ENCODE measurements at places on chromosomes 2 and 18.

GRCh38 chr2:241443486-241444223 is 64.7 kb downstream of the STK25 start:
- DNase-seq = peak; percentile 2

- no peak for DNase-seq
Measured at GRCh38 chr18:31490387-31490786, 7.6 kb upstream of the DSG2 start.

DNA sequence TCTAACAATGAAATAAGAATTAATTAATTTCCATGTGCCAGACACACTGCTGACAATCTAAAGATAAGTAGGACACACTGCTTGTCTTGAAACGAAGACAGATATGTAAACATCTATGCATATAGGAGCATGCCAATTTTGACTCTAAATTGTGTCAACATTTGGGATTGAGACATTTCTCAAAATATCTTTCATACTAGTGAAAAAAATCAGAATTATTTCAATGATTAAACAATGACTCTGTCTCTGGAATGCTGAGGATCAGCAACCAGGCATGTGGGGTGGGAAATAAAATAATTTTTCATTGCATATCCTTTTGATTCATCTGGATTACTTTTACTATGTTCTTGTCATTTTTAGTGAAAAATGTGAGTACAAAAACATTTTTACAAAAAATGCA is 262.6 kb upstream of the SYT4 start:
- no peak for DNase-seq

DNA sequence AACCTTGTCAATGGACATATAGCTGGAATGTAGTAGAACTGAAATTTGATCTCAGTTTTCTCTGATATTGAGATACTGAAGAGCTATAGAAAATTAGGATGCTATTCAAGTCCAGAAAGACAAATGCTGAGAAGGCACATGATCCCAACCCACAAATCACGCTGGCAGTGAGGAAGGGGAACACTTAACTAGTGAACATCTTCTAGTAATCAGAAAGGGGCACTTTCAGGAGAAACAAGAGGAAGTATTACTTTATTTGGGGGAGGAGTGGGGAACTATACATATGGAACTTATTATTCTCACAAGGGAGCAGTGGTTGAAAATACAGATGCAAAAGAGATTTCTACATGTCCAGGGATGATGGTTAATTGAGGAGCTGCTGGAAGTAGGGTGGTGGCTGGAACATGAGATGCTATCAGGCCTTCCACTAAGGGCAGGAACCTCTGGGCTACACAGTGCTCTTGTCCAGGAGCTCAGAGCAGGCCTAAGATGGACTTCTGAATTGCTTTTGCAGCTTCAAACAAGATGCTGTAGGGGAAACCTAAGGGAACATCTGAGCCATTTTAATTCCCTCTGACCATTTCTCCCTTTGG is 79.3 kb downstream of the TGFA start:
- no peak for DNase-seq

DNA sequence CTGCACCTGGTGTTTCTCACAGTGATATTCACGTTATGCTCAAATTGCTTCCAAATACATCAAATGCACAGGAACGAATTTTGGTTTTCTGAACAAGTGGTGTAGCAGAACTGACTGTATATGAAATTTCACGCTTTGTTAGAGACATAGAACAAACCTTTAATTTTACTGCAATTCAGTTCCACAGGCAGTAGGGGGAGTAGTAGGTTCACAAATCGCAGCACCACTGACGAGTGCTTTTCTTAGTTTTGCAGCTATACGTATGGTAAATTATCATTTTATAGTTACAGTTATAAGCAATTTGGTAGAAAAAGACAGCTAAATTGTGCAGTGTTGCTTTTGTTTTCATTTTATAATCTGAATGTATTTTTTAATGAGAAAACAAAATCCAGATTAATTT is 113.3 kb downstream of the KIAA1328 start:
- DNase-seq = no peak

GRCh38 chr2:75406131-75406581 is 154.6 kb downstream of the EVA1A start:
- DNase-seq = no peak

DNA sequence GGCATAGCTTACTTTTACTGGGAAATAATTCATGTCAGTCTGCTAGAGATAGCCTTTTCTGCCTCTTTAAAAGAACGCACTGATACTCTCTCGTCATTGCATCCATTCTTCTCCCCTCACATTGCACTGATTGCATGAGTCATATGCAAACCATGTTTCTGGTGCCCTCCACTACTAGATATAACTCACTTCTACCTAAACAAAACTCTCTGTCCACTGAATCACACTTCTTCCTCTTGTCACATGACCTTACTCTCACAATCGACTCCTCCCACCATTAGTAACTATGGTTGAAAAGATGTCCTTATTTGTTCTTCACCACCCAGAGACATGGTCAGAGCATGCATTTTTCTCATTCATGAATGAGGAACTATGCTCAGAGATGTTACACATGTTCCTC is 158.0 kb downstream of the CSRNP3 start:
- no peak for DNase-seq

- no peak for DNase-seq
Measured at GRCh38 chr18:31371989-31372388, 4.6 kb upstream of the DSG4 start.

GRCh38 chr2:164146441-164146840 is 410.6 kb upstream of the FIGN start:
- no peak for DNase-seq

DNA sequence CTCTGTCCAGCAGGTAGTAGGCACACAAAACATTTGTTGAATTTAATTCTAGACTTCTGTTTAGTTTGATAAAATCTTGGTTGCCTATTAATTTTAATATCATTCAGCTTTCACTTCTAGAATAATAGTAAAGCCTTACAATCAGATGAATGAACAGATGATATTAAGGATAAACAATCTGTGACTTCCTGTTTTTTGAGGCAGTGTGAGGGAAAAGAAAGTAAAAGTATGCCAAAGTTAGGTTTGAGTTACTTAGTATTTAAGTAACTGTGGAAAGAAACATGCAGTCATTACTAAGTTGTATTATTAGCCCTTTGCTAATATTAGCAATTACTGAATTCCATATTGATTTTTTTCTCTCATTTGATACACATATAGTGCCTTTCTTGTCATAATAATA is 31.5 kb downstream of the EPB41L5 start:
- DNase-seq = no peak

- DNase-seq = no peak
Measured at GRCh38 chr2:40725040-40725439, 273.1 kb upstream of the SLC8A1 start.

- DNase-seq = no peak
Measured at GRCh38 chr2:60551240-60552077, 2.0 kb downstream of the BCL11A start.

GRCh38 chr2:17752892-17753802 is 463 bp downstream of the SMC6 start:
- DNase-seq = no peak

DNA sequence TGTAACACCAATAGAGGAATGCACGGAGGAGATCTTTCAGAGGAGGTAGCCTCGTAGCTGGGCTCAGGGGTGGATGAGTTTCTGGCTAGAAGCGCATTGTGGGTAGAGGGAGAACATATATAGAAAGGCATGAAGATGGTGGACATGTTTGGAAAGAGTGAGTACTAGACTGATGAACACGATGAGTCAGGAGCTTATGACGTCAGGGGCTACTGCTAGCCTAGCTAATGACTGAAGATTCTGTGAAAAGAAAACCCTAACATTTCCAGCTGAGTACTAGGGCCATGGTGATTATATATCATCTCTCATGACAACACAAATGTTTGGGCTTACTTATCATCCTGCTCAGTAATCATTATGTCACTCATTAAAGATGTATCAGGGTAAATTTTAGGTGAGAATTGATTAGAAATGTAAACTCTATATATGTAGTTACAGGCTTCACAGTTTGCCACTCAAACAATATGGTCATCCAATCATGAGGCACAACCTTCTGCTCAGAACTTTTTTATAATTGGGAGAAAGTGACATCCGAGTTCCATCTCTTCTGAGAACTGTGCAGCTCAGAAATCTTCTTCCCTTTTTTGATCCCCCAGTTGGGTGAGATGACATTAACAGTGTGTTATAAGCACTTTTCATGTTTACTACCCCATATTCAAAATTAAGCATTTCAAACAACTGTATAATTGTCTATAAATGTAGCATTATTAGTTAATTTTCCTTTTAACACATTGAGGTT is 22.2 kb upstream of the IL1RN start:
- no peak for DNase-seq

DNA sequence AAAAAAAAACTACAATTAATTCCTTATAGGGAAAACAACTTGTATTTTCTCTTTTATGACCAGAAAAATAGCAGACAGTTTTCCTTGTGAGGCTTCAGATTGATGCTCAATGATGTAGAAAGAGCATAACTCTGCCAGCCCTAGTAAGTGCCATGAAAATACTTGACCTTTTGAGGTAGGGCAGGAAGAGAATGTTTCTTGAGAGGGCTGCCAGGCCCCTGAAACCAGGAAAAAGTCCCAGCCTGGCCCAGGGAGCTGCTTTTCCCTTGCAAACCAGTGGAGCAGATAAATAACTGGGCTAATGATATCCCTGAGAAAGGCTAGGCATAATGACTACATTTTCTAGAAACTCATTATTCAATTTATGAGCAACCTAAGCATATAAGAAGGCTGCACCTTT is 126.8 kb downstream of the SLC8A1 start:
- no peak for DNase-seq
